ENCODE measurements at places on chromosomes 7 and 10. TPM values are rescaled to one million over a fixed set of nuclear protein-coding genes. Genes with fewer than 3 reads are reported as not detected.

DNA sequence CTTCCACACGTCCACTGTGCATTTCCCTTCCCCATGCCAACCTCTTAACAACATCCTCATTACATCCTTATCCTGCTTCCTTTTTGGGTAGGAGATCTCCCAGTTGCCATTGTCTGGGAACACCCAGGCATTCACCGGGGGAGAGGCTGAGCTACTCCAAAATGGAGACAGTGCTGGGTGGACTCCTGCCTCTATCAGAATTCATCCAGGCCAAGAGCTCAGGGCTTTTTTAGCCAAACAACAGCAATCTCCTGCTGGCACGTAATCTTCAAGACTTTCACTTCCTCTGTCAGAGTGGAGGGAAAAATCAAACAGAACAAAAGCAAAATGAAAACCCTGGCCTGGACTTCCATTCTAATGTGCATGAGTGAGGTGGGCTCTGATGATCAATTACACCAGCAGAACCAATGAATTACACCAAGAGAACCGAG, 245.0 kb downstream of the PRPF18 start:
- DNase-seq: no peak

IFT22 gene
- 25.7 TPM for polyA plus RNA-seq

DNA sequence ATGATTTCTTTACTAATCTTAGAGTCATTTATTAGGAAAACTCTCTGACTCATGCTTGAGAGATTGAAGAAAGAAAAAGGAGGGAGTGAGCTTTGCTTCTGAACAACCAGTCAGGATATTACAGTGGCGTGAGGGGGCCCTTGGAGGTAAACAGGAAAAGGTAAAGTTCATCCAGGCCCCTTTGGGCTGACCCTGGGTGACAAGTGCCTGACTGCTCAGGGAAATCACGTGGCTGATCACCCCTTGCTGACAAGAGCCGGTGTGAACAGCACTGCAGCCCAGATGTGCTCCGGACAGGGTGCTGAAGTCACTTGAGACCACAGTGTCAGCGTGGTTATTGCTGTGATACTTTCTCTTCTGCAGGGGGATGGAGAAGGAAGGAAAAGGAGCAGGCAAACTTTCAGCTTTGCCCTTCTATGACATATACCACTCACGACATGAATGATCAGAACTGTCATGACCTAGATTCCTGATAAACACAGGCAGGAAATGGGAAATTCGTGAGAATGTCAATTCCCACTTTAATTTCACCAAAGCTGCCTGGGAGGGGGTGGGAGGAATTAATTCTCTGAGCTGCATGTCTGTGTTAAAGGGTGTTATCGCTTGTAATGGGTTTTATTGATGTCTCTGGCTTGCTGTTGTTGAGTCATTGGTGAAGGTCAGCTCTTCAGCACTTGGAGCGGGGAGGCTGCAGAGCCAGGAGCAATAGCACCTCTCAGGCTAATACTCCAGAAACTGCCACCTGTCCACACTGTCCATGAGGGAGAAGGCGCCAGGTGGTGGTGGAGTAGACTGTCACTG, 139.8 kb upstream of the AOAH start:
- no peak for DNase-seq

DNA sequence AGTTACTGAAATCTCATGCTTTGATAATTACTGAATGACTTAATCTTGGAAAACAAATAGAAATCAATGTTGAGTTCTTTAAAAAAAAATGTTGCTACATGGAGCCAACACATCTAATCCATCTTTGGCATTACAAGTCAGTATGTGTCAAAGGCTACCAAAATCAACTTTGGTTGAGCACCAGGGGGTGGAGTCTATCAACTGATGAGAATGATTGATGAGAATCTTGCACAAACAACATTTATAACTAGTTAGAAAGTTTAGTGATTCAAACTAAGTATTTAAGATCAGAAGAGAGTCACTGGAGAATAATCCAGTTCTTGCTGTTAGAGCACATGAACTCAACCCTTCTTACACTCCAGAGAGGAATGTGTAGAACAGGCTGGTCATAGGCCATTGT, 70.5 kb upstream of the LRRC17 start:
- DNase-seq: no peak

DNA sequence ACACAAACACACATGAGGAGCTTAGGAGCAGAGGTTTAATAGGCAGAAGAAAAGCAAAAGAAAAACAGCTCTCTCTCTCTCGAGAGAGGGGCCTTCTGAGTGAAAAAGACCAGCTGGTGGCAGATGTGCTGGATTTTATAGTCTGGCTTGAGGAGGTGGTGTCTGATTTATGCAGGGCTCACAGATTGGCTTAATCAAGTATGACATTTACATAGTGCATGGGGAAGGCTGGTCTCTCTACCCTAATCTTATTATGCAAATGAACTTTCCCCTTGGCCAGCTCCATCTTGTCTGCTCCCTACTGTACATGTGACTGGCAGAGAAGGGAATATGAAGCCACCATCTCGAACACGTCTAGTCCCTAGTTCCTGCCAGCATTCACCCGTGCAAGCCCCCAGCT, 219.5 kb upstream of the ZNF804B start:
- no peak for DNase-seq

DNA sequence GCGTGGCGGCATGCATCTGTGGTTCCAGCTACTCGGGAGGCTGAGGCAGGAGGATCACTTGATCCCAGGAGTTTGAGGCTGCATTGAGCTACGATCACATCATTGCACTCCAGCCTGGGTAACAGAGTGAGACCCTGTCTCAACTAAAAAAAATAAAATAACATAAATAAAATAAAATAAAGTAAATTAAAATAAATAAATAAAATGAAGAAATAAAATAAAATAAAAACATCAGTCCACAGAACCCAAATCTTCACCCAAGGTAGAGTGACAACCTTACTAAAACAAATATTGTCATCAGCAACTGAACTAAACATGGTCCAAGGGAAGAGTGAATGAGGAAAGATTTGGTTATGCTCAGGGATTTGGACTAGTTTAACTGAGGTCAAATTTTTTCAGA, 24.8 kb upstream of the OCM2 start:
- DNase-seq: no peak
